ENCODE measurements at places on chromosomes 7 and 10.

- DNase-seq = no peak
Measured at GRCh38 chr10:74883428-74883827, 57.0 kb downstream of the KAT6B start.

DNA sequence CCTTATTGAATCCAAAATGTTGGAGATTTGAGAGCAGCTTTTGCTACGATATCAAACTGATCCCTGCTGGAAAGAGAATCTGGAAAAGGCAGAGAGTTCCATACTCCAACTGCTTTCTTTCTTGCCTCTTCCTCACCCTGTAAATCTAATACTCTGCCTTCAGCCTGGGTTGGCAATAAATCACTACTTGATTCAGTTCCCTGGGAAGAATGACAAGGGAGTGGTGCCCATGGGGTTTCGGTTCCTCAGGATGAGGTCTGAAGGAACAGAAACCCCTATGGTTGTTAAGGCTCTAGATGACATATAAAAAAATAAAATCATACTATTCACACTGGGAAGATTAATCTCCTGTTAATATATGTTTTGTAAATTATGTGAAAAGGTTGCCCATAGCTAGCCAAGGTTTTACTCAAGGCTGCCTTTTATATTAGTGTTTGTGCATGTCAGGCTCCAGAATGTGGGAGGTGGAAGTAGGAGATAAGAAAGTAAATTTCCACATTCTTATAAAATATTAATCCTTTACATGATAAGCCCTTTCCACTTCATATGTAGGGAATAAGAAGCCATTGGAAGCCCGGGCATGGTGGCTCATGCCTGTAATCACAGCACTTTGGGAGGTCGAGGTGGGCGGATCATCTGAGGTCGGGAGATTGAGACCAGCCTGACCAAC, 106.2 kb upstream of the CACNA2D1 start:
- DNase-seq = no peak

GRCh38 chr10:105023211-105024111, 382.4 kb downstream of the SORCS3 start:
- peak; percentile 35 for DNase-seq

- no peak for DNase-seq
Measured at GRCh38 chr10:18743926-18744325, 84.7 kb downstream of the ARL5B start.

- DNase-seq = no peak
Measured at GRCh38 chr7:80968606-80969005, 49.8 kb upstream of the SEMA3C start.

DNA sequence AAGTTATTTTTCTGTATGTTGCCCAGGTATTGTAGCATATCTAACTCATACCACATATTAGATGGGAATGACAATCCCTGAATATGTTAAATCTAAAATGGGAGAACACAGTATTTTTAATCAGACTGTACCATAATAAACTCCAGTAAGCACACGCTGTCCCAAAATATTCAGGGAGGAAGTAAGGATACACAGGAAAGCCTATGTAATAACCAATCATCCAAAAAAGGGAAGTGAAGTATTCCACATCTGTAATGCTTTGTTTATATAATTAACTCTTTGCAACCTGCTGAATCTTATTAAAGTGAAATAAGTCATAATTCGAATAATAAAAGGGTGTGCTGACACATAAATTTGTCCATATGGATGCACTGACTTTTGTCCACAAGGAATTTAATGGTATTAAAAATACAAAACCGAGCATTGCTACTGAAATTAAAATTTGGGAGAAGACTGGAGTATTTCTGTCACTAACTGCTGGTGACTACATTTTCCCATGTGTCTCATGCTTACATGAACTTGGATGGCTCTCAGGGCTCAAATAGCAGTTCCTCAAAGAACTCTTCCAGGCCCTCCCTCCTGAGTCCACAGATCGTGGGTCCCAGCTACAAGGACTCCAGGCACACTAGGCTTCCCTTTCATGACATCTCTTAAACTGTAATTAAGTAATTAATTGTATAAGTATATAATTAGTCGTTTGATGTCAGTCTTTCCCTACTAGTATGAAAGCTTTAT, 120.6 kb downstream of the NEBL start:
- no peak for DNase-seq
